Stimulated activated CD4-positive, alpha-beta T cell treated with anti-CD3 and anti-CD28 coated beads, TNF-alpha, amount 100 ng/mL, for 4 hours (primary cell): ENCODE measurements at places on chromosomes 6 and 20.

GRCh38 chr6:10420546-10421157 is 5.8 kb upstream of the TFAP2A start:
- DNase-seq, result no peak

- DNase-seq, result no peak
These were observed 48.8 kb downstream of the NT5E start for GRCh38 chr6:85498596-85499258.

- DNase-seq, result no peak
These were observed 76.9 kb downstream of the NCOA3 start for GRCh38 chr20:47578543-47578942.

DNA sequence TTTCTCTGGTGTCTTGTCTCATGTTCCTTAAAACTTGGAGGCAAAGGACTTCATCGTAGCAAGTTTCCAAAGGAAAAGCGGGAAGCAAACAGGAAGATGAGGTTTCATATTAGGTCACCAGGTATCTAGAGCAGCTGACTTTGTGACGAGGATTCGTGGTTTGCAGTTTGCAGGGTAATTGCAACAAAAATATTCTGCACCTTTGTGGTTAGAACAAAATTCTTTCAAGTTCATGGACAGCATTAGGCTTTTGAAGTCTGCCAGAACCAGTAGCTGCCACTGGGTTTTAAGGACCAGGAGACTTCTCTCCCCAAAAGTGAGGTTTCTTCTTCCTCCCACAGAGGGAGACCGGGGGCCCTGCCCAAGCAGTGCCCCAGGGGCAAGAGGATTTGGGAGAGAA is 63.4 kb downstream of the RPP40 start:
- DNase-seq, result no peak

- DNase-seq, result no peak
These were observed 475.7 kb downstream of the CD83 start for GRCh38 chr6:14593286-14593685.

DNA sequence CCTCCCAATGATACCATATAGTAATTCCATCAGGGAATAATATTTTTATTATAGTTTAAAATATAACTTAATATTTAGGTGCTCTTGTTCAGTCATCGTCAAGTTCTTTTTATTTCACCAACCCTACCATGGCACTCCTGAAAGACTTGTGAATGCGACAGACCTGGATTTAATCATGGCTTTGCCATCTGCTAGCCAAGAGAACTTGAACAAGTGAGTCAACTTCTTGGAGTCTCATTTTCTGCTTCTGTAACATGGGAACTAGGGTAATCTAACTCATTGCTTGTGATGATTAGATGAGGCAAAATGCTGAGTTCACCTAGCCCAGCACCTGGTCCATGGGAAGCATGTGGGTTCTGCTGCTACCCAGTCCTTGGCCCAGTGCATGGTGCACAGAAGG is 62.9 kb downstream of the ESR1 start:
- DNase-seq, result no peak

GRCh38 chr6:16766836-16767745 is 5.8 kb upstream of the ATXN1 start:
- DNase-seq, result no peak

- DNase-seq, result no peak
These were observed 206.0 kb downstream of the EYS start for GRCh38 chr6:65501045-65501444.

DNA sequence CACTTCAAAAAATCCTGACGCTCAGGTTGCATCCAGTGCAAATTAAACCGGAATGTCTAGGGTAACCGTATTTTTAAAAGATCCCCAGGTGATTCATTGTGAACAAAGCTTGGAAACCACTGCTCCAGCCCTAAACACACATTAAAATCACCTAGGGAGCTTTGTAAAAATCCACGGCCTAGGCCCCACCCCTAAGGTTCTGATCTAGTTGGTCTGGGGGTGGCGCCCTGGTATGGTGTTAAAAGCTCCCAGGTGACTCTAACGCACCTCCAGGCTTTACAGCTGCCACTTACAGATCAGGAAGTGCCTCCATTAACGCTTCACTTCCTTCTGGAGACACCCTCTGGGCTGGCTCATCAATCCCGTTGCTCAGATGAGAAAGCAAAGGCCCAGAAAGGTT is 92.2 kb downstream of the GRM4 start:
- DNase-seq, result no peak

DNA sequence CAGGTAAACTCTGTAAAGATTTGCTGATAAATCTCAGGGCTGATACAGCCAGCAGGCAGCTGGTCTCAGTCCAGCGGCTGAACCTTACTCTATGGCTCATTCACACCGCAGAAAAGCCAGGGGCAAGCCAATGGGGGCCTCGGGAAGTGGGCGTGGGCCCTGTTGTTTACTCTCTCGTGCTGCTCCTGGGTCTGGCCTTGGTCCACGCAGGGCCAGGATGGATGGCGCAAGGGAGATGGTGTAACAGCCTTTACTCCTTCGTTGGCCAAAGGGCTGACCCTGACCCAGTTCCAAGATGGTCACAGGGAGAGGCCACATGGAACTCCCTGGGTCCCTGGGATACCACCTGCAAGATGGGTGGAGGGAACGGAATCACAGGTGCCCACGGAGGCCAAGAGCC is 16.2 kb downstream of the KCNK17 start:
- DNase-seq, result no peak

DNA sequence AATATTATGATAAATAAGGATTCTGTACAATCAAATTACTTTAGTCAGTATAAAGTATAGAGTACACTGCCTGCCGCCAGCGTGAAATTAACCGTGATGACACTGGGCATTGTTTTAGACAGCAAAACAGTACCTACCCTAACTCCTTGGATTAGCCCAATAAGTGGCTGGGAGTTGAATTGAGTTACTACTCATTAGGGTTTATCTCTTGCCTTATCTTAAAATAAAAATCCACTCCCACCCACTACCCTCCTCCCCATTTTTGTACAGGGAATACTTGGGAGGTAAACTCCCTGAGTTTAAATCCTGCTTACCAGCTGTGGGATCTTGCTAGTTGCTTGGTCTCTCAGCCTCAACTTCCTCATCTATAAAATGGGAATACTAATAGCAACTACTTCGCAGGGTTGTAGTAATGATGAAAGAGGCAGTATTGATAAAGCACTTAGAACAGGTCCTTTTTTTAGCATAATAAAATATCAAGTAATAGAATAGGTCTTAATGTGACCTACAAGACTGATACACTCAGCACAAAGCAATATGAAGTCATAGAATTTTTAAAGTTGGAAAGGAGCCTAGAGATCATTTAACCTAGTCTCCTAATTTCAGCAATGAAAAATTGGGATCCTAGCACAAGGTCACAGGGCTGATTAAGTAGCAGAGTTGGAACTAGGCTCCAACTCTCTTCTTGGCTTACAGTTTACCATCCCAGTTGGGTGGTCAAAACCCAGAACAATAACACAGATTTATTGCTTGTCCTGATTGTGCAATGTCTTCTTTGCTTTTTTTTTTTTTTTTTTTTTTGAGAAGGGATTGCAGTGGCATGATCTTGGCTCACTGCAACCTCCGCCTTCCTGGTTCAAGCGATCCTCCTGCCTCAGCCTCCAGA is 23.8 kb downstream of the PHACTR2 start:
- DNase-seq, result no peak

DNA sequence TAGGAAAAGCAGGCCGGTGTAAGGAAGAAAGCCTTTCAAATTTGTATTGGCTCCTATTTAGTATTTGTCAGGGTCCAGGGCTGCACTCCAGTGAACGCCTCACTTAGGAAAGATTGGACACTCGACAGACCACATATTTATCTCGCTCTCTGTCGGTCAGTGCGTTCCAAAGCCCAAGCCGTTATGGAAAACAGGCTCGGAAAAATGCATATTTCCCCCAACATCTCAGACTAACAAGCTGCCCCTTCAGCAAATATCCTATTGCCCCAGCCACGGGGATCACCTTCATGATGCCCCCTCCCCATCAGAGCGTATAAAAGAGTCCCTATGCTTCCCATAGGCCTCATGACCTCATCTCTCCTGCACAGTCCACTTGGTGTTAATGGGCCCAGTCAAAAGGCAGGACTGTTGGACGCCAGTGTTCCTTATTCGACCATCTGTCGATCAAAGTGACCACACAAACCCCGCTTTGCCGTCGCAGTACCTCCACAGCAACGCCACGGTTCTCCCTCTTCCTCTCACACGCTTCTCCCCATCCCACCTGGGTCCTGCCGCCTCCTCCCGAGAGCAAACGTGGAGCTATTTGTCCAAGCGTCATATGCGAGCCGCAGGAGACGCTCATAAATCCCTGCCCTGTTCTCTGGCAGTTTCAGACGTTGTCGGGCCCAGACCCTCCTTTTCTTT is 63.3 kb downstream of the NPEPL1 start:
- no peak for DNase-seq

- no peak for DNase-seq
These were observed 1.3 kb upstream of the CARMIL1 start for GRCh38 chr6:25277857-25278256.

DNA sequence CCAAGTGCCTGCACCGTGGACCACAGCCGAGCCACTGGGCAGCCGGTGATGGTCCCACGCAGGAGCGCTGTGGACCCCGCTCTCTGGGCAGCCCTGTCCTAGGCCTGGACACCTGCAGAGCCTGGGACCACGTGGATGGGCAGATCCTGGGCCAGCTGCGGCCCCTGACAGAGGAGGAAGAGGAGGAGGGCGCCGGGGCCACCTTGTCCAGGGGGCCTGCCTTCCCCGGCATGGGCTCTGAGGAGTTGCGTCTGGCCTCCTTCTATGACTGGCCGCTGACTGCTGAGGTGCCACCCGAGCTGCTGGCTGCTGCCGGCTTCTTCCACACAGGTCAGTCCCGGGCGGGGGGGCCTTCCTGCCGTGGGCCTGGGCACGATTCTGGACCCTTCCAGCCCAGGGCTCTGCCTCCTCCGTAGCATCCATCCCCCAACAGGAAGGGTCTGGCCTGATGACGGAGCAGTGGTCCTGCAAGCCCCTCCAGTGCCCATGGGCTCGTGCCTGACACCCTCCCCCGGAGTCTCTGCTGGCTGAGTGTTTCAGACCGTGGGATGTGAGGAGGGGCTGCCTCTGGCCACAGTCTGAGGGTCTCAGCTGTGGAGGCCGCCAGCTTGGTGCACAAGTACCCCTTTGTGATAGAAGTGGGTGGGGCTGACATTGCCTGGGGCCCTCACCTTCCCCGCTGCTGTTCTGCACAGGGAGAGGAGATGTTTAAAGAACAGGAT is 572 bp downstream of the BIRC7 start:
- DNase-seq, result no peak

DNA sequence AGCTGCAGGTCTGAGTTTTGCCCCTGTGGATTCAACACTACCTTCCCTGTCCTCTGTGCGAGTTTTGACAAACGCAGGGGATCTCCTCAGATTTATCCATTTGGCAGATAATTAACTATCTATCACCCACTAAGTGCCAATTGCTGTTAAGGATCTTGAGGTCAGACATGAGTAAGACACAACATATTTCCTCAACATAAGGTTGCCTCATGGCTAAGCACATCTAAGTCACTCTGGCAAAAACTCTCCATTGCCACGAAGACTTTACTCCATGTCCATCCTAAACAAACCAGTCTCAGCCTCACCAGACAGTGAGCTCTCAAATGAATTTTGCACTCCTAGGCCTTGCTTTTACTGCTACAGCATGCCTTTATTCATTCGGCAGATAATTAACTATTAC is 408.4 kb downstream of the MAFB start:
- DNase-seq, result no peak

GRCh38 chr20:34190679-34191090 is 50.5 kb upstream of the ASIP start:
- DNase-seq, result no peak

- no peak for DNase-seq
These were observed 70.2 kb upstream of the TMEM170B start for GRCh38 chr6:11467364-11467763.

DNA sequence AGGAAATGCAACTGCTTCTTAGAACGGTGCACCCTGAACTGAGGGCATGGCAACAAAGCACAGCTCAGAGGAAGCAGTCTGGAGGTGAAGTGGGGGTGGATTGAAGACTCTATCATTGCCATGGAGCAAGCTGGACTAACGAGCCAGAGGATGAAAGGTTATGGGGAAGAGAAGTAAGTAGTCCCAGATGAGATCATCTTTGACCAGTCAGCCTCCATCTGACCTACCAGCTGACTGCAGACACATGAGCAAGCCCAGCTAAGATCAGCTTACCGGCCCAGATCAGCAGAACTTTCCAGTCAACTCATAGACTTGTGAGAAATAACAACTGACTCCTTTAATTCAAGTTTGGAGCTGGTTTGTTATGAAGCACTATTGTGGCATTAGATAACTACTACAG is 9.1 kb upstream of the JAG1 start:
- DNase-seq, result no peak

DNA sequence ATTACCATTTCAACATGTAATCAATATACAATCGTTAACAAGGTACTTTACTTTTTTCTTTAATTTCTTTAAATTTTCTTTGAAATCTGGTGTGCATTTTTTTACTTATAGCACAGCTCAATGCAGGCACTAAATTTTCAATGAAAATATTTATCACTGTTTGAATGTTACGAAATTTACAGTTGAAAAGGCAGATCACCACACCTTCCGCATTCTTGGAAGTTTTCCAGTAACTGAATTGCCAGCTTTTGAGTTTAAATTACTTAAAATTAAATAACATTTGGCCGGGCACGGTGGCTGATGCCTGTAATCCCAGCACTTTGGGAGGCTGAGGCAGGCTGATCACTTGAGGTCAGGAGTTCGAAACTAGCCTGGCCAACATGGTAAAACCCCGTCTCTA is 309.9 kb downstream of the BMP7 start:
- no peak for DNase-seq

DNA sequence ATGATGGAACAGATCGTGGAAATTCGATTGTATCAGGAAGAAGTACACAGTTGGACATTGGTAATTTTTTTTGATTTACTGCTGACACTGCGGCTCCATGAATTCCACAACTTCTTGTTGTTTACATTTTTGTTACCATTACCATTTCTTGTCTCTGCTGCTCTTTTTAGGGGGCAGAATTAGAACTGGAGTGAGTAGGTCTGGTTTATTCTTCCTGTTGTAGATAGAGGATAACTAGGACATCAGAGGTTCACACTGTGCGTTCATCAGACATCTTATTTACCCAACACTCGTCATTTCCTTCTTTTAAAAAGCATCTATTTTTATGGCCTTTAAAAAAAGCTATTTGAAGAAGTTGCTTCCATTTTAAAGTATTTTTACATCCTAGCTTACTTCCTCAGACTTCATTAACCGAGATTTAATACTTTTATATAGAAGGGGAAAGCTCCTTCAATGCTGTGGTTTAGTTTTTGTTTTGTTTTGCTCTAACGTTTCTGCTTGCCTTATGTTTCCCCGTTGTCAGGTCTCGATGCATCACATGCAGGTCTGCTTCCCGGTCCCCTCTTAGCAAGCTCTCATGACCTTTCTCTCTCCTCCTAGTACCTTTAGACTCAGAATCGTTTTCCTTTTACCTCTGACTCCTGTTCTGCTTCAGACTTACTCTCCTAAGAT is 139.1 kb downstream of the ARID1B start:
- DNase-seq, result no peak

GRCh38 chr6:75827163-75827562 is 78.1 kb downstream of the MYO6 start:
- no peak for DNase-seq

DNA sequence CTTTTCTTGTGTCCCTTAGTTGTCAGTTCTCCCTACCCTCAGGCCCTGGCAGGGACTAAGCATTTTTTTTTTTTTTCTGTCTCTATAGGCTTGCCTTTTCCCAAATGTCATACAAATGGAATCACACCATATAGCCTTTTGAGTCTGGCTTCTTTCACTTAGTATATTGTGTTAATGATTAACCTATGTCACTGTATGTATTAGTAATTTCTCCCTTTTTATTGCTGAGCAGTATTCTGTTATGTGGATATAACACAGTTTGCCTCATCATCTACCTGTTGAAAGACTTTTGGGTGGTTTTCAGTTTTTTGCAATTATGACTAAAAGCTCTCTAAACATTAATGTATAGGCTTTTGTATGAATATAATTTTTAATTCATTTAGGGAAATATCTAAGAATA is 16.0 kb upstream of the FBXO30 start:
- no peak for DNase-seq
